Right lobe of liver (tissue), 6 donors: ENCODE measurements at places on chromosomes 2 and 18.
A peak's percentile ranks its signal among the peaks of the same experiment; 100 is the strongest.

DNA sequence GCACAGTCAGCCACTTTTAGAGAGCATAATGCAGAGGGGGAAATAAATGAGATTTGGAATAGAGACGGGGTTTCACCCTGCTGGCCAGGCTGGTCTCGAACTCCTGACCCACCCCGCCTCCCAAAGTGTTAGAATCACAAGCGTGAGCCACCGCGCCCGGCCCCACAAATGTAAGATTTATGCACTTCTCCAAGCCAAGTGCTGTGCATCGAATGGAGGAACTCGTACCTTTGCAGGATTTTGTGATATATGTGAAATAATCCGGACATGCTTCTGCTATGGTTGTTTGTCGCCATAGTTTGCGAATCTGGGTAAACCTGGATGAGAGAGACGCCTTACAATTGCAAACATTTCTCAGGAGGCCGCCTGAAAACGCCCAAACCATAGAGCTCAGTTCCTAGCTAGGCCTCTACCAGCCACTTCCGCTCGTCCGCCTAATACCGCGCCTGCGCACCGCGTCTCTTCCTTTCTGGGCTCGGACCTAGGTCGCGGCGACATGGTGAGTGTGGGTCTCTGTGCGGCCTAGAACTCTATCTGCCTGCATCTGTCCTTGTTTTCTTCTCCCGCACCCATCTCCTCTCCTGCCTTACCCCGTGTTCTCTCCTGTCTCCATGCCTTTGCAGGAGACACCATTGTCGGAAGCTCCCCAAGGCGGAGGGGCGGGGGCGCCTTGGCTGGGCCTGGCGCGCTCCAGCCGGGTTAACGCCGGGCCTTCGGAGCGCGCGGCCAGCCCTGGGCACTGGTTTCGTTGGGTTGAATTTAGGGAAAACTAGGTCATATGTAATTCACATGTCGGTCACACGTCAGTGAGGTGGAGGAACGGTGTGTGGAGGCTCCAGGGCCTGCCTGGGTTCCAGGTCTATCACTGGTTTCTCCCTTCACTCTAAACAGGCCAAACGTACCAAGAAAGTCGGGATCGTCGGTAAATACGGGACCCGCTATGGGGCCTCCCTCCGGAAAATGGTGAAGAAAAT lies at the start of gene RPL37A:
Gene RPL37A, plus strand, starts transcription at position 466 of the 974 bp plus-strand sequence. Its CDS starts 31 bp downstream, at position 497.
- peak; percentile 94 for DNase-seq

DNA sequence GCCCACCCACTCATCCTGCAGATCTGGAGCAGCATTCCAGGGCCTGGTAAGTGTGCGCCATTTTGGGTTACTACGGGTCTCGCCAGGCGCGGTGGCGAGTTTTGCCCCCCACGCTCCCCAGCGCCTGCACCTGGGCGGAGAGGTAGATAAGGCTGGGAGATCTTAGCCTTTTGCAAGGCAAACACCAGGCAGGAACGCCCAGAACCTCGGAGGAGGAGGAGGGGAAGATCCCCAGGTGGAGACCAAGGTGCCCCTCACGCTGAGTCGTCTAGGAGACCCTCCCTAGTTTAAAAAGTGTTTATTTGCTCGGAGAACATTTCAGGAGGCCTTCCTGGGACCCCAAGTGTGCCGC lies 365 bp upstream of the RAMP1 start:
- DNase-seq = no peak

- DNase-seq = no peak
Observed at GRCh38 chr2:83516503-83516902, 942.6 kb downstream of the SUCLG1 start.

- no peak for DNase-seq
Observed at GRCh38 chr18:26432651-26433424, 115.5 kb downstream of the KCTD1 start.

DNA sequence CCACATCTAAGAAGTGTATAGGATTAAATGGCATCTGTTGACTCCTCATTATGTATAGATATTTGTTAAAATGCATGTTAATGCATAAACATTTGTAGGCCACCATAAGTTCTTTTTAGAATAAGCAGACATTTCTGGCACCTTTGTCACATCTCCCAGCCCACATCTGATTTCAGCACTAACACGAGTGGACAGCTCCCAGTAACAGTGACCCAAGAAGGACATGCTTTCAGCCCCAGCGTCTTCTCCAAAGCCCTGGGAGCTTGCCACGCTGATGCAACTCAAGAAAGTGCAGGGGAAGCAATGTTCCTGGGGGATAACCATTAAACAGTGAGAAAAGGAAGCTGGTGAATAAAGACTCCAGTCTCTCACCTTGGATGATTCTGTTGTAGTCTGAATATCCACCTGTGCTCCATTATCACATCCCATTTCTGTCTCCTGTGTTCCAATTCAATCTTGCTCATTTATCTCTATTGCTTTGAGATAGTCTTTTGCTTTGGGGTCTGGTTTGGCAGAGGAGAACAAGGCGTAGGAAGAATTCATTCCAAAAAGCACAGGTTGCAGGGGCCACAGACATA lies 182.6 kb upstream of the THSD7B start:
- DNase-seq = no peak

DNA sequence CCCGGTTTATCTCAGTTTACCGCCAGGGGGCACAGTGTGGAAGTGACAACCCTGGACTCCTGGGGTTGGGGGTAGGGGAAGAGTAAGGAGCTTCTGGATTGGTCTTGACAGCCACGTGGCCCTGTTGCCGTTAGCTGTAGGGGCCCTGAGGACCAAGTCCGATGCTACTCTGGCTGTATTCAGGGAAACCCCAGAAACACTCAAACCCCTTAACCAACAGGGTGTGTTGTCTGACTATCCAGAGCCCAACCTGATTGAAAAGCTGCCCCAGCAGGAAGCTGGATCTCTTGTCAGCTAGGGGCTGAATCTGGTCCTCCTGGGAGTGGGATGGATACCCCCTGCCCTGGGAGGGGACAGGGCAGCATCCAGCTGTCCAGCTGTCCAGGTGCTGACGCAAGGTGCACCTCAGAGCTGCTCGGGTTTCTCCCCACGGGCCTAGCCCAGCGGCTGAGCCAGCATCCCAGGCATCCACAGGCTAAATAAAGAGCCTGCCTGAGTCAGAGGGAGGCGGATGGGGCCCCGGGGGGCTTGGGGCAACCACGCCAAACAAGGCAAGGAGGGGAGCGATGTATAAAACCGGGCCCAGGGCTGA lies 3.1 kb upstream of the GMPPA start:
- no peak for DNase-seq

- DNase-seq = no peak
Observed at GRCh38 chr2:30511122-30512083, 64.4 kb downstream of the LCLAT1 start.

DNA sequence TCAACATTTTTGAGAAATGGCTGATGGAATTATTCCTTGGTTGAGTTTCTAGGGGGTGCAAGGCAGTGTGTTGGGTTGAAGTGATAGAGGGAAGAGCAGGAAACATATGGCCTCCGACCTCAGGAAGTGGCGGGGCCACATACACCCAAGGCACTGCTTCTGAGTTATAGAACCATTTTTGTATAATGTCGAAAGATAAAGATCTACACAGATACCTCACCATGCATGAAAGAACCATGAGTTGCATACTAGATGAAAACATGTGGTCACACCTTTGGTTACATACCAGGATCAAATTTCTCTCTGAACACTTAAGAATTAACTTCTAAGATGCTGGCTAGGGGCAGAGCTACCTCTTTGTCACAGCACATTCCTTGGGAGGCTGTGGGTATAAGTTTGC lies 23.2 kb downstream of the LAMA3 start:
- DNase-seq = no peak

DNA sequence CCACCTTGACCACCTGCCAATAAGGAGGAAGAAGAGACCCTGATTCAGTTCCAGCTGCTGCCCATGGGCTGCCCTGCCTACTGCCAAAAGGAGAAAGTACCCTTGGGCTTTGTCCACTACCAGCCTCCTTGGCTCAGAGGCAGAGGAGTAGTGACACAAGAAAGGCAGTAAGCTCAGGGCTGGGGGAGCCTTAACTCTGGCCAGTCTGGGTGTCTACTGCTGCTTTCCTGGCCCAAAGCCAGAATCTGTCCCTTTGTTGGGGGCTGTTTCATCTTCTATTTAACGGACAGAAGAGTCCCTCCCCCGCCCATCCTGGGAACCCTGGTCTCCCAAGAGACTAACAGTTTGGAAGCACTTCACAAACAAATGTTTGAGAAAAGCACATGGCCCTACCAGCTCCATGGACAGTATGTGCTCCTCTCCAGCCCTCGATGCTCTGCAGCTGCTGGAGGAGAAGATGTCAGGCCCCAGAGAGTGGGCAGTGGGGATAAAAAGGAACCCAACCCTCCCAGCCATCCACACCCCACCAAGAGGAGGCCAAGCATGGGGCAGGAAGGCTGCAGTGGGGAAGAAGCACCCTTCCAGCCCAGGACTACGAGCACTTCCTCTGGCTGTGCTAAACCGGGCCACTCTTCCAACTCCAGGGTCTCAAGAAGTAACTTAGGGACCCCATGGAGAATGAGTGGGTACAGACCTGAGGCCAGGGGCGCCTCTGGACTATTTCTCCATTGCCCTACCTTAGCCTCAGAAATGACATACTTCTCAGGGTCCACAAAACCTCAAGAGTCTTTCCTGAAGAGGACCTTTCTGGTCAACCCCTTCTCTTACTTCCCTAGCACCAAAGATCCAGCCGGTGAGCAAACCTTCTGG lies 1.2 kb downstream of the ATG9A start:
- DNase-seq = no peak

DNA sequence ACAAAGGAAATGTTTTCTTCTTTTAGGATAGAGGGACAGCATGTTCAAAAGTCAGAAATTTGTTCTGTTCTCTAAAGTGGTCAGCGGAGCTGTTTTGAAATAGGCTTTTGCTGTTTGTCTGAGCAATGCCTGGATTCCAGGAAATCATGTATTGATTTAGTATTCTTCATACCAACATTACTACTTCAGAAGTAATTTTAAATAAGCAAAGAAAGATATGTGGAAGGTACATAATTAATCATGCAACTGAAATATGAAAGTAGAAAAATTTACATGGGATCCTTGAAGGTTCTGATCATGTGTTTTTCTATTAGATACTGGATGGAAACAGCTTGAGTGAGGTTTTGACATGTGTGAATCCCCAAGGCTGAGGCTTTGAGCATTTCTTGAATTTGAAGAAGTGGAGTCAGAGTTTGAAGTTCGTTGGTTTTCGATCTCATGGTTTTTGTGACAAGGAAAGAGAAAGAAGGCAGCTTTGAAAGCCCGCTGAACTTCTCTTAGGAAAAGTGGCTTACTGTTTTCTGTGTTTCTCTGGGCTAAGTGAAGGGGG lies 220.0 kb downstream of the LDLRAD4 start:
- no peak for DNase-seq

DNA sequence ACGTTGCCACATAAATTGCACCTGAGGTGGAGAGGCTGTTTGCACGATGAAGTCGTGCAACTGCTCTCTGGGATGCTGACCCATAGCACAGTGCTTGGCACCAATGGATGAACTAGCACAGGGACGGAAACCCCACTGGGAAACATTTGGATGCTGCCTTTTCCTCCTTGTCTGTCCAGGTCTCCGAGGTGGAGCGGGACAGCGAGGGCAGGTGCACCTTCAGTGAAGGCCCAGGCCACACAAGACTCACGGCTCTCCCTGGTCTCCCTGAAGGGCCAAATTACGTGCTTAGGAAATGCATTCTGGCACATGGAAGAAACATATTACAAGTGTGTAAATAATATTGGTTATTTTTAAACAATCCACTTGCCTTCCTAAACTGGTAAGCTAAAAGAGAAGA lies 70.3 kb downstream of the TPO start:
- no peak for DNase-seq

GRCh38 chr2:188940171-188940570 lies 34.0 kb upstream of the COL3A1 start:
- DNase-seq = no peak

GRCh38 chr18:59620381-59620780 lies 76.8 kb downstream of the CCBE1 start:
- DNase-seq = no peak

GRCh38 chr18:44922968-44923367 lies 242.3 kb downstream of the SETBP1 start:
- no peak for DNase-seq

GRCh38 chr2:218959761-218960308 lies 369 bp downstream of the CDK5R2 start:
- no peak for DNase-seq

- DNase-seq = no peak
Observed at GRCh38 chr2:6024229-6024628, 332.0 kb downstream of the SOX11 start.

DNA sequence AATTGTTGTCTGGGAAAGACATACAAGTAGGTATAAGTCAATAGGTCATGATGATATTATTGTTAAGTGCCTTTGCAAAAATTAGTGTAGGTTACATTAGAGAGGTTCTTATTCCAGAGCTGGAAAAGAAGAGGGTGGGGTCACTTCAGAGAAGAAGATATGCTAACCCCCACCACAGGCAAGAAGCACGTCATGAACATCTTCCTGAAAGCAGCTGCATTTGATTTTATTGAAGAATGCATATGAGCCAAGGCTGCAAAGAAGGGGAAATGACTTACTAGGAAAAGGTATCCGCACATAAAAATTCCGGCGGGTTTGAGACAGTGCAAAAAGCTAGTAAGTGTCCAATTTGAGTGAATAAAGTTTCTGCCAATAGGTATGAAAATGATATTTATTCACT lies 195.3 kb upstream of the CDH2 start:
- DNase-seq = no peak

DNA sequence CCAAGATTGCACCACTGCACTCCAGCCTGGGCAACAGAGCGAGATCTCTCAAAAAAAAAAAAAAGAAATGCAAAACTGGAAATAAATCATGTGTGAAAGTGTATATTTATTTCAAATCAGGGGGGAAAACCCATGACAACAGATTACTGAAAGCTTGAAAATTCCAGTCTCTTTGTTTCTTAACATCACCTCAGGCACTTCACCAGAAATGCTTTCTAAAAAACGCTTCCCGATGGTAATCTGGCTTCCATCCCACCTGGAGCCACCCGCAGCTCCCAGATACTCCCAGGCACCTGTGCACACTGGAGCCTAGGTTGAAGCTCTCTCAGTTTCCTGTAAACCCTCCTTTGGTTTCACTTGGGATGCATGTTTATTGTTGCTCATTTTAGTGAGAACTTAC lies 7.2 kb upstream of the ITGB6 start:
- no peak for DNase-seq

GRCh38 chr2:141791521-141791920 lies 339.3 kb downstream of the LRP1B start:
- no peak for DNase-seq

DNA sequence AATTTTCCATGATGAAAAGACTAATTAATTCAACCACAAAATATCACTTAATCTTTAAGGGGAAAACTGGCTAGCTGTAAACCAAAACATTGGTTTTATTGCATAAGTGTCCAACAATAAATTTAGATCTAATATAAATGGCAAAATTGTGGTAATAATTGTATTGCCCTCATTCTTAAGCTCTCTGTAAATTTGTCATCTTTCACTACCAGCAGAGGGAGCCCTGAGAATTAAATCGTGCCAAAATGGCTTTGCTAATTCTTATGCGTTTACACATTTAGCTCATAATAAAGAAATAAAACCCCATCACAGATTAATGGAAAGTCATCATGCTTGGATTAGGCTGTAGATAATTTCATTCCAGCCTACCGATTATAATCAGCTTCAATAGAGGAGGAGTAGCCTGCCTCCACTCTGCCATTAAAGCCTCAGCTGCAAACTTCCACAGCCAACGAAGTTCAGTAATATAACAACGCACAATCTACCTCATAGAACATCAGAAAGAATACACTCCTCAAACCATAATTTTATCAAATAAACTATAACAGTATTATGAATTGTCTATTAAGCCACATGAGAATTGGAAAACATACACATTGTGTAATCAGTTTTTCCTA lies 70.0 kb upstream of the ATP5MC3 start:
- DNase-seq = no peak

GRCh38 chr2:235157746-235158482 lies 206.1 kb downstream of the SH3BP4 start:
- no peak for DNase-seq
